Stimulated activated CD8-positive, alpha-beta memory T cell treated with anti-CD3 and anti-CD28 coated beads, Interleukin-7, amount 100 ng/mL, for 1 hour (primary cell): ENCODE measurements at places on chromosomes 6 and 20.

GRCh38 chr6:138246650-138247440 lies 28.6 kb upstream of the PBOV1 start:
- no peak for DNase-seq

GRCh38 chr6:148407372-148407771 lies 64.7 kb downstream of the SASH1 start:
- DNase-seq = no peak

GRCh38 chr6:131317516-131317915 lies 182.2 kb downstream of the AKAP7 start:
- no peak for DNase-seq

GRCh38 chr6:14454473-14454775 lies 336.9 kb downstream of the CD83 start:
- DNase-seq = no peak

- DNase-seq = no peak
Measured at GRCh38 chr6:162728197-162728596, 423 bp downstream of the PACRG start.

DNA sequence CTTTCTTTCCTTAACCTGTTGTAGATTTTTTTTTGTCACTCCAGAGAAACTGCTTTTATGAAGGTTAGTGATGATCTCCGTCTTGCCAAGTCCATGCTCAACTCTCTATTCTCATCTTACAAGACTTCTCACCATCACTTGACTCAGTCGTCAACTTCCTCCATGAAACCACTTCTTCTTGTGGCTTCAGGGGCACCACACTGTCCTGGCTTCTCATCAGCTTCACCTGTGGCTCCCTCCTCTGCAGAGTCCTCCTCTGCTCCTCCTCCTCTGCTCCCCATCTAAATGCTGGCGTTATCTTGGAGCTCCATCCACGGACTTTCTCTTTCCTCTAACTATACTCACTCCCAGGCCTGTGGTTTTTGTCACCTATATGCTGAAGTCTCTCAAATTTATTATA lies 187.5 kb downstream of the BACH2 start:
- DNase-seq = no peak

- DNase-seq = no peak
Measured at GRCh38 chr20:50729901-50730764, 1.2 kb upstream of the PARD6B start.

DNA sequence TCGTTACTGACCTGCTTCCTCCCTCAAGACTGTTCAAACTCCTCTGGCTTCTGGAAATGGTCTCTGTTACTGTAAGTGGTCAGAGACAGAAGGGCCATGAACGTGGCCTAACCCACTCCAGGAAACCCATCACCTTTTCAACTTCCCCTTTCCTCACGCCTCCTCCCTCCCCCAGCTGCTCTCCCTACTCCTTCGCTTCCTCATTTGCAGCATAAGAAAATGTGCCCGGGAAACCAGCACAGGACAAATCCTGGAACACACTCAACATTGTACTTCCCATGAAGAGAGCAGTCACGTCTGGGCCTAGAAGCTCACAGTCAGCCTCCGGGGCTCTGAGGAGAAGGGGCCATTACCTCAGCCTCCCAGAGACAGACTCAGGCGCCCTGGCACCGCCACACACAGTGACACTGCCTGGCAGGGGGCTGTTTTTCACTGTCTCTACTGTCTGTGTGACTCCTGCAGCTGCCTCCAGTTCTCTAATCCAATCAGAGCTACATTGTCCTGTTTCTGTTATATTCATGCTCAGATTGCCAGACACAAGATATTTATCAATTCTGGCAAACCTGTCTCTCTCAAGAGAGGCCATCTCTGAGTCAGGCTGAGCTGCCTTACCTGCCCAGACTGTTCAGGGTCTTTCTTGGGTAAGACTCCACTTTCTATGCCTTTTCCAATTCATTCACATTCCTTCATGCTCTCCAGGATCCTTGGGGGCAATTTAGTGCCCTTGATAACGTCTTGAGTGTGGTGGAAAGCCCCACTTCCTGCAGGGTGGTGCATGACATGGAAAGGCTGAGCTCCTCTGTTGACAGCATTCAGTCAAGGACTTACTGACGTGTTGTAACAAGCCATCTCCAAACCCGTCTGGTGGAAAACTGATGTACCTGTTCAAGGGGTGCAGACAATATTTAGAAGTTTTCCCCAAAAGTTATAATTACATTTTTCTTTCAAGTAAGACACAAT lies 242.2 kb downstream of the HIVEP2 start:
- no peak for DNase-seq

GRCh38 chr6:130997061-130997753 lies 65.8 kb downstream of the EPB41L2 start:
- no peak for DNase-seq

DNA sequence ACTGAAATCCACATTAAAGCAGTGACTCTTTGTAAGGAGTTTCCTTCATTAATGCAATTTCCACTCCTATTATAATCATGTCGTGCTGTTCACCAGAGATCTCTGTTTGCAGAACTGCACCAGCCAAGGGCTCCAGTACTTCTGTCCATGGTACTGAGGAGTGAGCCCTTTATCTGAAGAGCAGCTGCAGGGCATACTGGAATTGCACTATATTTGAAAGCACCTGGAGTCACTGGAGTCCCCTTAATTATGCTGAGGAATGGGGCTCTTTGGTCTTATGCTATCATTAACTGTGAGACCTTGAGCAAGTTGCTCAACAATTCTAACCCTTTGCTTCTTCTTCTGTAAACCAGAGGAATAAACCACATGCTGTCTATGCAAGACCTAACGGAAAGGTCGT lies 61.7 kb upstream of the NUP153 start:
- DNase-seq = no peak

DNA sequence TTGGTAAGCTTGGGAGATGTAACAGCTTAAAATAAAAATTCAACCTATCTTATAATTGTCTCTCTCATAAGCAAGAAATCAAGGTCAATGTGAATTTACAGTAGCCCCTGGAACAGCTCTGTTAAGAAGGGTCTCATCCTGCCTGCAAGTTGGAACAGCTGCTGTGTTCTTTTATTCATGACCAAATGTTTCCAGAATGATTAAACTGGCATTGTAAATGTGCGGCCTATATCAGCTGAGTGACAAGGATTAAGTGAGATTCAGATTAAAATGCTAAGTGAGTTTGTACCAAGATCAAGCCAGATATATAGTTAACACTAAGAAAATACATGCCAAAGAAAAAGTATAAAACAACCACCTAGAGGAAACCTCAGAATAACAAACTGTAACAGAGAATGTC lies 45.3 kb upstream of the NRSN1 start:
- DNase-seq = no peak

DNA sequence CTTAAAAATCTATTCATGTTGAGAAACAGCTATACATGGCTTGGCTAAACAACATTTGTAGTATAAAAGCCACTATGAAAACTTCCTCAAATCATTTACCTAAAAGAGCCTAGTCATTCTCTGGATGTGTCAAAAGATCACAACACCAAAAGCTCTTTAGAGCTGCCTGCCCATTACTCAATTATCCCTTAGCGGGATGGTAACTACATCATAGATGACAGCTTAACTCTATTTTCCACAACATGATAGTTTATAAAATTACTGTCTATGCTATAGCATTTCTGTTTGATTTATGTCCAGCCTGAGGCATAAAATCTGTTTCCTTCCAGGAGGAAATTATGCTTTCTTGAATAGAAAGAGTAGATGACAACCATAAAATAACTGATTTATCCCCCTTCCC lies 777.6 kb upstream of the HS3ST5 start:
- DNase-seq = no peak

DNA sequence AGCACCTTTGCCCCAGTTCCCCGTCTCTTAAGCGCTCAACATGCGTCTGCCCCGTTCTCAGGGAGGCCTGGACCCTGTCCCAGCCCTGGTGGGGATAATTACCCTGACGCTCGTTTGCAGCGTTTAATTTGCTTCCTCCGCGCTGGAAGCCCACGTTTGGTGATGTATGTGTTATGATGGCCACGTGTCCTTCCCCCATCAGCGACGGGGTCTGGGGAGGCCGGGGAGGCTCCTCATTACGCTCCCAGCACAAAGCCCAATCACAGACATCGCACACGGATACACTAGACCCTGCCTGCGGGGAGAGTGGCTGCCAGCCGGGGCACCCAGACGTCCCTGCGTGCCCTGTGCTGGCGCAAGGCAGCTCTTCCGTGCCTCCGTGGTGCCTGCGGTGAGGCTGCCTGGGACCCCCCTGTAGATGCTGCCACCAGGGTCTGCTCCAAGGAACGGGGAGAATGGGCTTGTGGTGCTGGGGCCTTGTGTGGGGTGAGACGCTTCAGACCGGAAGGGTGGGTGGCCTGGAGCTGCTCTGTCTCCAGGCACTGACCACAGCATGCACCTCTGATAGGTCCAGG lies 10.2 kb upstream of the CHRNA4 start:
- DNase-seq = no peak

GRCh38 chr20:58286729-58287128 lies 22.8 kb upstream of the RAB22A start:
- DNase-seq = no peak

DNA sequence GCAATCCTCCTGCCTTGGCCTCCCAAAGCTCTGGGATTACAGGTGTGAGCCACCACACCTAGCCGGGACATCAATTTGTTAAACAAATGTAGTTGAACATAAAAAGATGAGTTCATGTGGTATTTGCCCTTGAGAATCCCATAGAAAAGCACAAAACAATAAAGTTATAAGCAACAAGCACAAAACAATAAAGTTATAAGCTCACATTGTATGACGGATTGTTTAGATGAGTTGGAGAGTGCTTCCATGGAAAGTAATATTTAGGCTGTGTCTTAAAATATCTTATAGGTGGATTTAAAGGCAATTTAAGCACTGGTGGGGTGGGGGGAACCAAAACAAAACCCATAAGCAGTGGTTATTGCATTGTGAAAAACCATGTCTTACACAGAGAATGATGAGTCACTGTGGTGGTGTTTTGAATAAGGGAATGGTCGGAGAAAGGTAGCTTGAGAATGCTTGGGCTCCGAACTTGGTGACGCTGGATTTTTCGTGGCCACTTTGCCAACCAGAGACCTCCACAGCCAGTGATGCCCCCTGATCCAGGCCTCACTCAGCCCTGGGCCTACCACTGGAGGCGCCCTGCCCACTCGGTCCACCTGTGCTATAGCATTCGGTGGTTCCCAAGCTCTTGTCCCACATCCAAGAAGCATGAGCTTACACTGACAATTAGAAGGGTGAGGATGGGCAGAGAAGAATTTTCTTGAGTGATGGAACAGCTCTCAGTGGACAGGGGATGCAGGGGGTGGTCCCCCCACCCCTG lies 256.0 kb downstream of the CDKAL1 start:
- DNase-seq = no peak

GRCh38 chr20:63898882-63899558 lies 4.1 kb downstream of the DNAJC5 start:
- no peak for DNase-seq

DNA sequence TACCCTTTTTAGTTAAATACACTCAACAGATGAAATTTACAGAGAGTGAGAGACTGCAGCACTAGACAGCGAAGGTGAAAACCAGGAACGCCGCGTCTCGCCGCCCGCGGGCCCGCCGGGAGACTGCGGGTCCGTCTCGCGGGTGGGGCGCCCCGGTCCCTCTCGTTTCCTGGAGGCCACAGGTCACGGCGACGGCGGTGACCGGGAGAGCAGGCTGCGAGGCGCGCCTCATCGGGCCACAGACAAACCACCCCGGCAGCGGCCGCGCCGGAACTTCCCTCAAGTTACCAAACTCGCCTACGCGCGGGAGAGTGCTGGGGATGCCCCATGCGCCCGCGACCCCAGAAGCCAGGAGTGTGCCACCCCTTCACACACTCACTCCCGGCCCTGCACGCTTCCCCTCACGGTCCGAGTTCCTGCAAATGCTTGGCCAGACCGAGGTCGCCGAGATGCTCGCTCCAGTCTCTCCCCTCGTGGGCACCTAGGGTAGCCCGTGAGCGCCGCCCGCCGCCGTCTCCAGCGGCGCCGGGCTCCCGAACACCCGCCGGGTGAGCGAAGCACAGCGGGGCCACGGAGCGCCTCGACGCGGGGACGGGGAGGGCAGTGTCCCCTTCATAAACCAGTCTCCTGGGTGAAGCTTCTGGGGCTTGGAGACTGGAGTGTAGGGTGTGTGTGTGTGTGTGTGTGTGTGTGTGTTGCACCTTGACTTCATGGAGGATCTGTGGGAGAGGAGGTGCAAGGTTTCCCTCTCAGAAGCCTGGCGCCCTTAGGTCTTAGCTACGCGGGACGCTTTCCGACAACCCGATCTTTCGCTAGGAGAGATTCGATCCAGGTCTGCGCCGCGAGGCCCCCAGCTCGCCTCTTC lies 1.4 kb downstream of the BACH2 start:
- peak; percentile 45 for DNase-seq

DNA sequence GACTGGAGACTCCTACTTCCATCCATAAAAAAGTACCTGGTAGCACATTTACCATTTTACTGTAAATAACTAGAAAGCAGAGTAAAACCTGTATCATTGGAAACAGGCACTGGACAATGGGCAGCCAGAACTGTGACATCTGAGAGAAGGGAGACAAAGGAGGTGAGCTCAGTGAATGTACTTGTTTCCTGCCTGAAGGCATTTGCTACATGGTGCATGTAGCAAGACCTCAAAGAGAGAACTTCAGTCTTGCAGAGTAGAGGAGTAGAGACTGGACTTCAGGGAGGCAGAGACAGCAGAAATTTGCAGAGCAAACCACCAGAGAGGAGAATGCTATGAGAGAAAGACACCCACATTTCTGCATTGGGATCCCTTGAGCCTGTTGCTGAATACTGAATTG lies 171.0 kb upstream of the CCN2 start:
- DNase-seq = no peak

DNA sequence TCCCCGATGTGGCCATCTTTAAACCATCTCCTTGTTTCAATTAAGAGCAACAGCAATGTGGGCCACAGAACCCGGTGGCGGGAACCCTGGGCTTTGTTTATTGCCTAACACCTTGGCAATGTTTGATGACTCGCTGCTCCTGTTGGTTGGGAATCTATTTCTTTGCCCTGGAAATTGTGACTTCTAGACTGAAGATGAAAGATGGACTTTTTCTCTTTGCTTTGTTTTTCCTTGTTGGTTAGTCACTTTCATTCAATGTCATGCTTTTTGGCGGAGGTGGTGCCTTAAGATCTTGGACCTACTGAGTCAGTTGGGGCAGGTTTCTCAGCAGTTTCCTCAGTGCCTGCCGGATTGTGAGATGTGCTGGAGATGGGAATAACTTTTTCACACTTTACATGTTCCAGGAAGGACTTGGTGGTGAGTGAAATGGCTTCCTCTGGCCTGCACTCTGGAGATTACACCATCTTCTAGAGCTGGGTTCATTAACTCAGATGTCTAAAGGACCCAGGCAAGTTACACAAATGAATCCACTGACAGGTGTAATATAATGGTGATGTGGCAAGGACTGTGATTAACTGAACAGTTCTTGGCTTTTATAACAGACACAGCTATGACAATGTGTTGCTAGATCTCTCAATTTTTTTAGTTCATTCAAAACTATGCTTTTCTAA lies 56.3 kb downstream of the TSHZ2 start:
- DNase-seq = no peak

DNA sequence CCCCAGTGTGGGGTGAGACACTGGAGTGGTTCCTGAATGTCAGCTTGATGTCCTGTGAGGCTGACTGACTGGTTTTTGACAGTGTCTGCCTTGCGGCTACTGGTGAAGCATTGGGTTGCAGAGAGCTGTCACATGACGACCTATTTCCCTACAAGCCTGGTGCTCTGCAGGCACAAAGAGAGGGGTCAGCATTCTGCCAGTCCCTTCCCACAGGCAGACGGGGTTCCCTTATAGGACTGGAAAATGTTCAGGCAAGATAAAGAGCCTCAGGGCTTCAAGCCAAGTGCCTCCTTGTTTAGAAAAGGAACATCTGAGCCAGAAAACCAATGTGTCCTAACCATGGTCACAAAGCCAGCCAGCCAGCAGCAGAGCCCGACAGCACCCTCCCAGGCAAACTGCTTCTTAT lies 11.0 kb downstream of the LY86 start:
- DNase-seq = no peak
